ENCODE measurements at places on chromosomes 16 and 17. TPM values are rescaled to one million over a fixed set of nuclear protein-coding genes. Genes with fewer than 3 reads are reported as not detected.

GRB7 gene
- not detected for total RNA-seq

DNA sequence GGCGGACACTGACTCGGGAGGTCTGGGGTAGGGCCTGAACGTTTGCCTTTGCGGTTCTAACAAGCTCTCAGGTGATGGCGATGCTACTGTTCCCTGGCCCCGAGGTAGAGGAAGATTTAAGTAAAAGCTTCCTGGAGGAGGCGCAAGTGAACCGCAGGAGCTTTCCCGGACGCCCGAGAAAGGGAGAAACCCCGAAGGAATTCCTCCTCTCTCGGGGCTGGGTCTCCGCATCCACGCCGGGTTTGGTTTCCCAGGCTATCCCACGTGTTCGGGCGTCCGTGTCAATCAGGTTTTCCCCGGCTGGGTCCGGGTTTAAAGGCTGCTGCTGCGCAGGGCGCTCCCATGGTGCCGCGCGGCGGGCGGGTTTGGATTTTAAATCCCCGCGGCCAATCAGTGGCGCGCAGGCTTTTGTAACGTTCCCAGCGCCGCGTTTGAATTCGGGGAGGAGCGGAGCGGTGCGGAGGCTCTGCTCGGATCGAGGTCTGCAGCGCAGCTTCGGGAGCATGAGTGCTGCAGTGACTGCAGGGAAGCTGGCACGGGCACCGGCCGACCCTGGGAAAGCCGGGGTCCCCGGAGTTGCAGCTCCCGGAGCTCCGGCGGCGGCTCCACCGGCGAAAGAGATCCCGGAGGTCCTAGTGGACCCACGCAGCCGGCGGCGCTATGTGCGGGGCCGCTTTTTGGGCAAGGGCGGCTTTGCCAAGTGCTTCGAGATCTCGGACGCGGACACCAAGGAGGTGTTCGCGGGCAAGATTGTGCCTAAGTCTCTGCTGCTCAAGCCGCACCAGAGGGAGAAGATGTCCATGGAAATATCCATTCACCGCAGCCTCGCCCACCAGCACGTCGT, at the start of gene PLK1:
Gene PLK1 (plus strand): TSS at position 460 of the 844 bp plus-strand sequence. CDS start 44 bp downstream, at position 504.
- peak within 1 kb of the TSS; percentile 73 for H3K27ac ChIP-seq
- peak within 1 kb of the TSS; percentile 93 for H3K4me3 ChIP-seq
- no peaks in the 10 kb centered on the region for H3K27me3 ChIP-seq
- peaks cover 30% of the 10 kb centered on the region for H3K36me3 ChIP-seq
- H3K4me1 ChIP-seq = no peaks in the 10 kb centered on the region

GDPD3 gene
- 1.0 TPM for total RNA-seq

- H3K36me3 ChIP-seq = no peaks in the 10 kb centered on the region
- no peaks in the 10 kb centered on the region for H3K27me3 ChIP-seq
- no peak for DNase-seq
- H3K4me1 ChIP-seq = peaks cover 38% of the 10 kb centered on the region
Observed at GRCh38 chr16:70432356-70432722, 6.6 kb downstream of the ST3GAL2 start.

MMP25 gene
- 0.06 TPM for total RNA-seq

RHOT1 gene
- total RNA-seq = 49.2 TPM

SYNGR2 gene
- 21.1 TPM for total RNA-seq

SHISA6 gene
- total RNA-seq = not detected

DNA sequence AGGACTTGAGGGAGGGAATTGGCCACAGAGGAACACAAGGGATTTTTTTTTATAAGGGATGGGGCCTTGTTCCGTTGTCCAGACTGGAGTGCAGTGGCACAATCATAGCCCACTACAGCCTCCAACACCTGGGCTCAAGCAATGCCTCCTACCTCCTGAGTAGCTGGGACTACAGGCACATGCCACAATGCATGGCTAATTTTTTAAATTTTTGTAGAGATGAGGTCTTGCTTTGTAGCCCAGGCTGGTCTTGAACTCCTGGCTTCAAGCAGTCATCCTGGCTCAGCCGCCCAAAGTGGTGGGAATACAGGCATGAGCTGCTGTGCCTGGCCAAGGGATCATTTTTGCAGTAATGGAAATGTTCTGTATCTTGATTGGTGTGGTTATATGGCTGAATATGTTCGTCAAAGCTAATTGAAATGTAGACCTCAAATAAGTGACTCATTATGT, 56.9 kb downstream of the VMP1 start:
- no peak overlapping the region for H3K4me3 ChIP-seq
- no peaks in the 10 kb centered on the region for H3K27me3 ChIP-seq
- H3K36me3 ChIP-seq = peaks cover 2% of the 10 kb centered on the region
- peaks cover 29% of the 10 kb centered on the region for H3K4me1 ChIP-seq

- H3K27me3 ChIP-seq = no peaks in the 10 kb centered on the region
- H3K36me3 ChIP-seq = no peaks in the 10 kb centered on the region
- H3K4me1 ChIP-seq = no peaks in the 10 kb centered on the region
- H3K4me3 ChIP-seq = no peak overlapping the region
Observed at GRCh38 chr17:5665164-5665563, 80.9 kb upstream of the NLRP1 start.
